ENCODE measurements at places on chromosomes 2 and 18.

DNA sequence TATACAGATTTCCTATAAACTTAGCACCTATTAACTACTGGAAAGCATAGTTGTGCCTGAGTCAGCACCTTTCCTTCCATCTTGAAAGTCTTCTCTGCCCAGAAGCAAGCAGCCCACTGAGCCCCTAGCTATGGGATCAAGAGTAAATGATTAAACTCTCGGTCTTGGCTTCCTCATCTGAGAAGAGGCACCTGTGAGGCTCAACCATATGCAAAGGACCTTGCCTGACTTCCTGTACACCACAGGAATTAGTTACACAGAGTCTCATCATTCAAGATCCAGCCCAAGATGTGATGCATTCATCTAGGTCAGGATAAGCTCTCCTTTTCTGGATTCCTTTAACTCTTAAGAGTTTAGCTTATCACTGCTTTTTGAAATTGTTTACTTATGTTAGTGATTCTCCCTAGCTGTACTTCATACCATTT, 96.0 kb downstream of the CDH2 start:
- no peak for DNase-seq

DNA sequence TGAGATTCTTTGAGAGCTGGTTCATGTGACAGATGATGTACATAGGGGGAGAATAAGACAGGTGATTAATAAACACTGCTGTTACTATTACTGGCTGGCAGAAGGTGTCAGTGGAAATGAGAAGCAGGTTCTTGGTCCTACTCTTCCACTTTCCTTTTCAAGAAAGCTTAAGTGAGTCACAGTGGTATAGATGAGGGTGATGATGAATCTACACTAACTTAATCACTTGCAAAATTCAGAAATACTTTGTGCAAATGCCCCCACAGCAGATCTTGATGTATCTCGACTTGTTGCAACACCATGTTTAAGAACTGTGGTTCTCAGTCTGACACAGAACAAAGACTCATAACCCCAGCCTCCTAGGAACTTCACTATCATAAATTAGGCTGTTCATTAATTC, 35.9 kb upstream of the MGAT5 start:
- no peak for DNase-seq

DNA sequence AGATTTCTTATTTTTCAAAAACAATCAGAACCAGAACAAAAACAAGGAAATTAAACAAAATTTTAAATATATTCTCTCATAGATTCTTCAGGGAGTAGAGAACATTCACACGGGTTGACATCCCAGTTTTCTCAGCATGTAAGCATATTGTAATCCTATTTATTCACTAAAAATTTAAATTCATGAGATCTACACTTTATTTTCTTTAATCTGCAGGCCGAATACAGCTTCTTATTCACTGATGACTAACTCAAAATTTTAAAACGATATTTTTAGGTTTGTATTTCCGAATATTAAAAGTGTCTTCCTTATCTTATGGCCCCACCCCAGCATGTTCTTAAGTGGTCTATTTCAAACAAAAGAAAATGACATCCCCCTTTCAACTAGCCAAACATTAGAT, 262.4 kb downstream of the MEIS1 start:
- no peak for DNase-seq

DNA sequence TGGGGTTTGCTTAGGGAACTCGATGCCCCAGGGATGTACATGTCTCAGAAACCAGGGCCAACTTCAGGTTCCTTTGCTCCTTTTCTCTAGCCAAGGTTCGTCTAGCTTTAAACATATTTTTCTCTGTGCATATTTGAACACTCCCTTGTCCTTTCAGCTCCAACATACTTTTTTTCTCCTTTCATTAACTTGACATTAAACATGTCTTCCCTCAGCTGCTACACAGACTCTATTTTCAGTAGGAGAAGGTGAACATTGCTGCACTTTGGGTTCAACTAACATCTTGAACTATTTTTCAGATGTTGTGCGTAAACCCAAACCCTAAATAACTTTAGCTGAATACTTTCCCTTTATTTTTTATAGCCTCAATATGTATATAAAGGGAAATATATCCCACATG, 212.9 kb downstream of the MTX2 start:
- DNase-seq: no peak

GRCh38 chr2:118339386-118339785, 251.1 kb downstream of the INSIG2 start:
- DNase-seq: no peak

DNA sequence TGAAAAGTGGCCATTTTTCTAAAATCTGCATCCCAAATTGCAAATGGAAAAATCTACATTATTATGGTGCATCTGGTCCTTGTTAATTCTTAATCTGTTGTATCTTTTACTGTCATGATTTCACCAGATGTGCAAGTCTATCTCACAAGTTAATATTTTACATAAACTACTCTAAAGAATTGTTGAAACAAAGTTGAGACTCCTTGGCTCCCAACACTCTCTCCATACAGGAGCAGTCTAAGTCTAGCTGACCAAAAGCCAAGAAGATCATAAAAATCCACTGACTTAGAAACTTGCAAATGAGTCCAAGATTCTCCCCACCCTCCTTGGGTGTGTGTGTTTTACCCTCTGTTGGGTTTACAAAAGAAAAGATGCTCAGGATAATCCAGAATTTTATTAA, 85.1 kb downstream of the NCKAP5 start:
- DNase-seq: no peak

DNA sequence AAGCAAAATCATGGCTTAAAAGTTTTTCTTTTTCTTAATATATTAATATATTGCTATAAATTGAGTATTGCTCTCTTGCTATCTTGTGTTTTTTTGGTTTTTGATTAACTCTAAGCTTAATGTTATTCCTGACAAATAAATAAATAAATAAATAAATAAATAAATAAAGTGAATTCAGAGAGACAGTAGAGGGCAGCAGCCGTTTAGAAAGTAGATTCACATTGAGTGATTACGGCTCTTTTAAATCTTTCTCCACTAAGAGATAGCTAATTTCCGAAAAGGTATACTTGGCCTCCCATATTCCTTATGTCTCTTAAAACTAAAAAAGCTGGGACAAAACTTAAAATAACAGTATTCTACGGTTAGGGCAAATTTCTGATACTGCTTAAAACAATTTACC, 34.3 kb downstream of the MSH2 start:
- DNase-seq: no peak

- no peak for DNase-seq
Observed at GRCh38 chr18:45249246-45249661, 366.0 kb upstream of the SLC14A2 start.

GRCh38 chr2:134272806-134273205, 18.9 kb downstream of the MGAT5 start:
- no peak for DNase-seq

DNA sequence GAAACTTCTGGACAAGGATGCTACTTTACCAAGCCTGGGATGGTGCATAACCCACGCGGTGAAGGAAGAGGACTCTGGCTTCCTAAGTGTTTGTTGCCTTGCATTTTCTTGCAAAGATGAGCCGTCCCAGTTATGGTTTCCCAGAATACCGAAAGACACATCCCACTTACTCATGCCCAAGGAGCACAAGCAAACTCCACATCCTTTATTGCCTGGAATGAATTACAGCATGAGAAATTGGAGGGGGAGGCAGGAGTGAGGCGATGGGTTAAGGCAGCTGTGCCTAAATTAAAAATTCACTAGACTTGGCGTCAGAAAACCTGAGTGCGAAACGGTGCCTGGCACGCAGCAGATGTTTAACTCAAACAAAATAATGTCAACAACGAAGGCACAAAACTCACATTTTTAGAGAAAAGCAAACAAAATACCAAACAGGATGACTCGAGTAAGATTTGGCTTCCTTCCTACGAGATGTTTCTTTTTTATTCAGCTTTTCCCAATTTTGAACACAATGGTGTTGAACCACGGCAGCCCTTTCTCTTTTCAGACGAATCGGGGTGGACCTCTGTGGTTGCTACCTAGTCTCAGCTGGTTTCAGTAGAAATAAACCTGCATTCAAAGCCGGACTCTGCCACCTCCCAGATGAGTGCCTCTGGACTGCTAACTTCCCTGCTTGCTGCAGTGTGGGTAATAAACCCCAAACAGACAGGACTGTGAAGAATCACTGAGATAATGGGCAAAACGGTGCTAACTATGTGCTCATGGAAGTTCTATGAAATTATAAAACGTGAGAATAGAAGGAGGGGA, 100.3 kb upstream of the NCK2 start:
- DNase-seq: no peak

DNA sequence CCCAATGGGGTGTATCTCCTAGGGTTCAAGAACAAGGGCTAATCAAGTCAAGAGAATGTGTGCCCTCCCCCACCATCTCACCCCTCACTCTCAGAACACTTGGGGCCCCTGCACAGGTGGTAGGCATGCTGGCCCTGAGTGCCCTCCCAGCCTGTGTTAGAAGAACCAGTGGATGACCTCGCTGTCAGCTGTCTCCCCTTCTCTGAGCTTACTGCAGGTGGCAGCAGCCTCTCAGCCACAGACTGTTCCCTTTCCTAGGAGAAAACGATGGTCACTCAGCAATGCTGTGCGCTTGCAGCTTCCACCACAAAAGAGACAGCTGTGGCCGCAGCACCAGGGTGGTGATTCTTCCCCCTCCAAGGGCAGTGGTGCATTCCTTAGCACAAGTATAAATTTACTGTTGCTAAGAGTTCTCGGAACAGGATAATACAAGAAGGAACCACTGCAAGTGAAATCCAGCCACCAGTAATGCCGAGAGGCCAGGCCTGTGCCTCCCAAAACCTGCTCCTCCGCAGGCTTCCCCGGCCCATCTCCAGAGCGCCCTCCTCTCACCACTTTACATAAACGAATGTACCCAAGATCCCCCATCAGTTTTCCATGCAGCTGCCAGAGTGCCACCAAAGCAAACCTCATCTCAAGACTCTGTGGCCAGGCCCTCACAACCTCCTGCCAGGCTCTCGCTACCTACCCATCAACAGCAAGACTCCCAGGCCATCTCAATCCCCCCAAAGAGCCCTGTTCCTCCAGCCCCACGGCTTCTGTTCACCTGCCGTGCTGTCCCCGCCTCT, 935 bp upstream of the RAMP1 start:
- peak; percentile 67 for DNase-seq

GRCh38 chr2:44543773-44544725, 182.3 kb downstream of the CAMKMT start:
- DNase-seq: peak; percentile 32

GRCh38 chr18:36403896-36404820, 106.6 kb downstream of the FHOD3 start:
- no peak for DNase-seq

DNA sequence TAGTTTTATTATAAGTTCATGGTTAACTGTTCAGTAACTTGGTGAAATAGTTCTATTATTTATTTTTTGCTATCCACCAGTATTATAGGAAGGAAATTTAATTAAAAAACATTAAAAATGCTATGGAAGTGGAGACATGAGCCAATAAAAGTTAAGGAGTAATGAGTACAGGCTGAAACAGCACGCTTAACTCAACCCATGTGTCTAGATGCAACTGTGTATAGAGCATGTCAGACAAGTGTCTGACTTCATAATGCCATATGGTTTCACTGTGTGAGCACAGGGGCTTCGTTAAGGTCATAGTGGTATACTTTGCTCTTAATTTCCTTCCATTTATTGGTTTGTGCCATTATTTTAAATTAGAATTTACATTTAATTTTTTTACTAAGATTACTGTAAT, 566.8 kb upstream of the NRP2 start:
- DNase-seq: no peak

- DNase-seq: no peak
Observed at GRCh38 chr2:225429717-225430116, 30.2 kb downstream of the NYAP2 start.

Data from HEK293T (cell line).